RPMI7951 (cell line): ENCODE measurements at places on chromosomes 4 and X. TPM values are rescaled to one million over a fixed set of nuclear protein-coding genes. Genes with fewer than 3 reads are reported as not detected.
A peak's percentile ranks its signal among the peaks of the same experiment; 100 is the strongest.

Gene RAB33A
- 1.6 and 2.0 TPM in 2 replicates for total RNA-seq

DNA sequence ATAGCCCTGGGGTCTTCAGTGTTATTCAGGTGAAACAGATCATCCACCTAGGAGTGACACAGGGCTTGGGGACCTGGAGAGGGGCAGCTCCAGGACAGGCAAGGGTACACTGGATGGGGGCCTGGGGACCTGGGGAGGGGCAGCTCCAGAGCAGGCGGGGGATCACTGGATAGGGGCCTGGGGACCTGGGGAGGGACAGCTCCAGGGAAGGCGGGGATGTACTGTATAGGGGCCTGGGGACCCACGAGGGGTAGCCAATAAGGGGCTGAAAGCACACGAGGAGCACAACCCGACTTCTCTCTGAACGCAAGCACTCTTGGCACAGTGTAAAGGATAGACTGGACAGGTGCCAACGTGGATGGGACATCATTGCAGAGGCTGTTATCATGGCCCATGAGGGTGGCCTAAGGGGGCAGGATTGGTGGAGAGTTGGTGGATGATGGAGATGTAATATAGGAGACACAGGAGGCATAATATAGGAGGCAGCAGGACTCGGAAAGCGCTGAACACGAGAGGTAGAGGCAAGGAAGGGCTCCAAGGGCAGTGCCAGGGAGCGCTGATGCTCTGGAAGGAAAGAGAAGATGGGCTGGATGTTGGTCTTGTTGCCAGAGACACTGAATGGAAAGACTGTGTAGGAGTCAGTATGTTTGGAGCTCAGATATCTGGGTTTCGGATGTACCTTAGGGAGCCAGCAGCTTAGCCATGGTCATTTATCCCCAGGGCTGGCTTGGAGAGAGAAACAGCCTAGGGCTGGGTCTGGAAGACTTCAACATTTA is 37.9 kb upstream of the FGFBP2 start:
- no peak for DNase-seq

Gene SATL1
- total RNA-seq = not detected in 2 replicates

- peak; percentile 99 for DNase-seq
Observed at GRCh38 chr4:53688186-53688790, 97.0 kb upstream of the LNX1 start.

- DNase-seq = no peak
Observed at GRCh38 chr4:62661821-62662220, 1461.7 kb downstream of the ADGRL3 start.
